RWPE1 (cell line): ENCODE measurements at places on chromosomes 2 and 18.
A peak's percentile ranks its signal among the peaks of the same experiment; 100 is the strongest.

DNA sequence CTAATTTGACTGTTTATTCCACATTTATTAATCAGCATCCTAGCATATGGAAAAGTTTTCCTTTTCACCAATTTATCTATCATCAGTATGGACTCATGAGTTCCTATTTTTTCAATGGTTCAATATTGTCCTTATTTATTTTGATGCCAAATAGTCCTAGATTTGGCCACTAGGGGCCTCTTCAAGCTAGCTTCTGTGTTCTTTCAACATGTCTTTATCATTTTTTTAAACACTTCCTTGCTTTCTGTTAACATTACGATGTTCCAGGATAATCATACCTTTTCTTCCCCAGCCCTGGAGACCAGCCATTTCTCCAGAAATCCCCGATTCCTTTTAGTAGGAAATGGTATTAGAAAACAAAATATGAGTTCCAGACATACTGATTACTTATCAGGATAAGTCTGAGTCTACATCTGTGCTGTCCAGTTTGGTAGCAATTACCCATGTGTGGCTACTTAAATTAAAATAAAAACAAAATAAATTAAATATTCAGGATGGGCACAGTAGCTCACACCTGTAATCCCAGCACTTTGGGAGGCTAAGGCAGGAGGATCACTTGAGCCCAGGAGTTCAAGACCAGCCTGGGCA, 70.6 kb downstream of the RPE start:
- peak; percentile 24 for DNase-seq

DNA sequence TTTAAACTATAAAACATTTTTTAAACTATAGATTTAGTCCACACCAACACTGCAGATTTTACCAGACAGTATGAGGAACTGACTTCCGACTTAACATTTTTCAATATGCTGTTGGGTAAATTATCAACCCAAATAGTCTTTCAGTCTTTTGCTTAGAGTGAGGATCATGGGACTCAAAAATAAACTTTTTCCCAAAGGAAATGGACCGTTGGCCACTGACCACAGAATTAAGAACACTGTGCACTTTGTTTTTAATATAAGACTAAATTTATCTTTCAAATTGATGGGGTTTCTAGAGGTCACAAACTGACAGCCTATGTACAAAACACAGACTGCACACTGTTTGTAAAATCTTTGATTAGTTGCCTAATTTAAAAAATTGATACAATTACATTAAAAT, 44.9 kb downstream of the FIGN start:
- DNase-seq = no peak

- no peak for DNase-seq
These were observed 1845.6 kb upstream of the PIK3C3 start for GRCh38 chr18:40109252-40110049.

DNA sequence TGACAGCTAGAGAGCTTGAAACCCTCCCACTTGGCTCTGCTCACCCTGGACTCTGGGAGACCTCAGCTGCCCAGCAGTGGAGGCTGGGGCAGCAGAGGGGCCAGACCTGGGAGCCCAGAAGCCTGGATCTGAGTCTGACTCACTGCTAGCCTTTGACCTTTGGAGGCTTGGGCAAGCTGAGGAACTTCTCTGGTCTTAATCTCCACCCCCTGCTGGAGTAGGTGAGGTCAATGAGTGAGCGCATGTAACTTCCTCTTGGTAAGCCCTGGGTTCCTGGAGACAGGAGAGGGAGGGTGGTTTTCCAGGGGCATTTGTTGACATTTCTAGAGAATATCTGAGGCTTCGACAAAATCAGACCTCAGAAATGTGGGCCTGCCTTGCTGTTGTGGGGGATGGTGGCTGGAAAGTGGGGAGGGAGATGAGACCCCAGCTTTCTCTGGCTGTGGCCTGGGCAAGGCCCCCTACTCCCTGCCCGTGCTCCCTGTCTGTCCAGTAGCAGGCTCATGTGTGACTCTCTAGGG, 73.0 kb upstream of the YWHAQ start:
- peak; percentile 75 for DNase-seq

GRCh38 chr2:240128608-240129145, 7.4 kb downstream of the COPS9 start:
- DNase-seq = no peak

DNA sequence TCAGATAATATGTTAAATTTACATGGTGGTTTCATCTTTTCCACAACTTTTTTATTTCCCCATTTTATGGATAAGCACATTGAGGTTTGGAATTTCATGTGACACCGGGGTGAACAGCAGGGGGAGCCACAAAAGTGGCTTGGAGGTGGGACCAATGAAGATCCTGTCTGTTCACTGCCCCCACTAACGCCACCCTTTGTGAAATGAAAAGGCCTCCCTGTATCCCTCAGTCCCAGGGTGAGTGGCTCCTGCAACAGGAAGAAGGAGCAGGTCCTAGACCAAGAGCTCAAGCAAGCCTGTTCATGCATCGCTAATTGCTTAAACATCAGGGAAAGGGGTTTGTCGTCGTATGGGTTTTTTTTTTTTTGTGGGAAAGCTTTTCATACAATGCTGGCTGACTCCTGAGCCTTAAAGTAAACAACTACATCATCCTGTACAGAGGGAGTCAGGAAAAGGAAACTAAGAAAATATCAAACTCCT, 267.8 kb upstream of the EPAS1 start:
- DNase-seq = peak; percentile 22
